ENCODE measurements at places on chromosomes 6 and 20.

GRCh38 chr6:34465531-34466241 lies at the start of gene PACSIN1:
TSS of gene PACSIN1 (plus strand) at chr6:34466076. CDS start at chr6:34526306, 60,230 bp downstream.
- peak within 1 kb of the TSS; percentile 45 for H3K4me3 ChIP-seq
- no peaks in the 10 kb centered on the region for H3K36me3 ChIP-seq
- H3K27me3 ChIP-seq = peaks cover 39% of the 10 kb centered on the region
- H3K4me1 ChIP-seq = peaks cover 11% of the 10 kb centered on the region
- DNase-seq = no peak

GRCh38 chr6:87736809-87737540 lies 34.9 kb upstream of the AKIRIN2 start:
- H3K27me3 ChIP-seq = no peaks in the 10 kb centered on the region
- peaks cover 9% of the 10 kb centered on the region for H3K4me1 ChIP-seq
- H3K27ac ChIP-seq = no peak overlapping the region

- no peak overlapping the region for H3K4me3 ChIP-seq
- H3K36me3 ChIP-seq = no peaks in the 10 kb centered on the region
- peaks cover 3% of the 10 kb centered on the region for H3K4me1 ChIP-seq
These were observed 29.0 kb downstream of the COL19A1 start for GRCh38 chr6:69895396-69895795.

GRCh38 chr6:167855825-167856425 lies 29.2 kb downstream of the AFDN start:
- H3K27me3 ChIP-seq = no peaks in the 10 kb centered on the region
- H3K36me3 ChIP-seq = no peaks in the 10 kb centered on the region
- DNase-seq = no peak
- H3K4me1 ChIP-seq = peaks cover 11% of the 10 kb centered on the region
- H3K4me3 ChIP-seq = no peak overlapping the region

- no peak for DNase-seq
- no peaks in the 10 kb centered on the region for H3K27me3 ChIP-seq
- no peak overlapping the region for H3K4me3 ChIP-seq
- H3K4me1 ChIP-seq = no peaks in the 10 kb centered on the region
These were observed 706.5 kb upstream of the MAN1A1 start for GRCh38 chr6:120056085-120056484.

DNA sequence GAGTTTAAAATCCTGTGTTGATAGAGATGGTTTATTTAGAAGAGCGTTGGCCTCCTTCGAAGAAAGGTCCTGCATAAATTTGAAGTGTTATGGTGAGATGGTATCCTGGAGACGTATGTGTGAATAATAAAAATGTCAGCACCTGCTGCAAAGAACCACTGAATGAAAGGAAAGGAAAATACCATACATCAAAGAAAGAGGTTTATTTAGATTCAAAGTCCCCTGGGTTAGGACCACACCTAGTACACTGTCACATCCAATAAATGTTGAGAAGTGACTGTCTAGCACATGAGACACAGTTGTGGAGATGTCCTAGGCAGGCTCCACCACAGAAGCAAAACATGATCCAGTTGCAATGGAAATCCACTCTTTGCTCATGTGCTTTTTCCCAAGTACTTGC lies 214.7 kb downstream of the PAX1 start:
- no peaks in the 10 kb centered on the region for H3K27me3 ChIP-seq
- no peak overlapping the region for H3K4me3 ChIP-seq
- H3K27ac ChIP-seq = no peak overlapping the region
- H3K36me3 ChIP-seq = no peaks in the 10 kb centered on the region
